ENCODE measurements at places on chromosomes 2 and 18.

- DNase-seq, result no peak
Observed at GRCh38 chr2:204897561-204897960, 352.3 kb downstream of the PARD3B start.

- DNase-seq, result no peak
Observed at GRCh38 chr2:23528690-23529089, 143.7 kb downstream of the KLHL29 start.

DNA sequence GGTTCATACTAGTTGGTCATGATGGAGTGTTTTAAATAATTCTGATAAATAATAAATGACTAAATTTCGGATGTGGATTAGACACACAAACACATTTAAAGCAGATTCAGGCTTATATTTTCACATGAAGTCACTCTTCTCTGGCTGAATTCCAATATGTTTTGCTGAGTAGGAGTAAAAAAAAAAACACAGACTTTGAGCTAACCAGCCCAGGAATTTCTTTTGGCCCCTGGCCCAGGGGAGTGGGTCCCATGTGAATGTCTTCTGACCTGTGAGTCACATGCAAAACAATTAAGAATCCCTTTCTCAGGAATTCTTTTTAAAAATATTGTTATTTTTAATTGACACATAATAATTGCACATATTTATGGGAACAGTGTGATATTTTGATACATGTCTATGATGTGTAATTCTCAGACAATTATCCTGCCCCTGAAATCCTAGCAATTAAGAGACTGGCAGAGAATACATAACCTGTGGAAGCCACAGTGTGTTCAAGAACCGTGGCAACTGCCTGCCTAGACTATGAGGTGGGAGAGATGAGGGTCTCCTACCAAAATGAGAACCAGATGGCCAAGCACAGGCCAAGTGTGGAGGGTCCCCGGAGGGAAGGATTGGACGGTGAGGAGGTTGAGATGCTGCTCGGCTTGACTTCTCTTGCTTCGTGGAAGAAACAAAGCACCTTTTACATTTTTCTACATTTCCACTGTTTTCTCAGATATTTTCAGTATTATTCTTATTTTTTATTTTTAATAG lies 236.4 kb downstream of the PIEZO2 start:
- DNase-seq, result no peak

- no peak for DNase-seq
Observed at GRCh38 chr2:74128206-74128605, 19.5 kb downstream of the BOLA3 start.

DNA sequence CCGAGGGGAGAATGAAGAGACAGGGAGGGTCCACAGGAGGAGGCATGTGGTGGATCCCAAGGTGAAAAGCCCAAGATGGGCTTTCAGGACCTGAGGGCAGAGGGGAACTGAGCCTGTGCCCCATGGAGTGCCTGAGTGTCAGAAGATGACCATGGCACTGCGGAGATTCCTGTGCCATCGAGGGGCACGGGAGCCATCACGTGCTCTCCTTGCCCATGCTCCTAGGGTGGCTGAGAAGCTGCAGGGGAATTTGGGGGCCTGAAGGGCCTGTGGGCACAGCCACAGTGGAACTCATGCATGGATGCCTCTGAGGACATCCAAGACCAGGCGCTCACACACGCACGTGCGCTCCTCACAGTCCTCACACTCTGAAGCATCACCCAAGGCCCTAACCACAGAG lies 56.1 kb upstream of the GLI2 start:
- no peak for DNase-seq

GRCh38 chr2:230181195-230181594 lies 38.6 kb downstream of the SP110 start:
- DNase-seq, result no peak

- DNase-seq, result no peak
Observed at GRCh38 chr2:136966485-136966884, 201.1 kb downstream of the THSD7B start.

GRCh38 chr2:217993817-217994463 lies 8.9 kb downstream of the TNS1 start:
- DNase-seq, result no peak

- no peak for DNase-seq
Observed at GRCh38 chr2:241391892-241392665, 36.0 kb downstream of the FARP2 start.

GRCh38 chr2:20052861-20053281 lies 1.4 kb upstream of the LAPTM4A start:
- peak; percentile 54 for DNase-seq

DNA sequence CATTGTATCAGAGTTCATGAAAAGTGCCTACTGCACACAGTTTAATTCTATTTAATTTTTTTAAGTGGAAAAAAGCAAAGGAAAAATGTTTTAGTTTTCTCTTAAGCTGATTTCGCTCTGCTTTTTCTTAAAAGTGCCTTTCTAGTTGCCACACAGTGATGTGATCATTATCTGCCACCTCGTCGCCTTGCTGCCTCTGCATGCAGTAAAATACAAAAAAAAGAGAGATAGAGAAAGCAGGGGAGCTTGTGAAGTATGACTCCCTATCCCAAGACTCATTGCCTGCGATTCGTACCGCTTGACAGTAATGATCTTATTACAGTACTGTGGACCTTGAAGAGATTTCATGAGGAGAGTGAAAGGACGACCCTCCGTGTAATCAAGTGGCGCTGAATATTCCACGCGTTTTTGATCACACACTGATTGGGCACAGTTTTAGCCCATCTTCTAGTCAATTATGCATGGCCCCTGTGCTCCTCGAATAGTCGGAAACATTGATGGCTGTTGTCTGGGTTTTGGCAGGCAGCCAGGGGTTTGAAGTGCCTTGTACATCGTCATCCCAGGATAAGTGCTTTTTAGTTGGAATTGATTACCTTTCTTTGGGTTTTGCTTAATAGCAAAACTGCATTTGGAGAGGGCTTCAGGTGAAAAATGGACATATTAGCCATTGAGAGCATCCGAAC lies 188.3 kb downstream of the GBX2 start:
- no peak for DNase-seq

DNA sequence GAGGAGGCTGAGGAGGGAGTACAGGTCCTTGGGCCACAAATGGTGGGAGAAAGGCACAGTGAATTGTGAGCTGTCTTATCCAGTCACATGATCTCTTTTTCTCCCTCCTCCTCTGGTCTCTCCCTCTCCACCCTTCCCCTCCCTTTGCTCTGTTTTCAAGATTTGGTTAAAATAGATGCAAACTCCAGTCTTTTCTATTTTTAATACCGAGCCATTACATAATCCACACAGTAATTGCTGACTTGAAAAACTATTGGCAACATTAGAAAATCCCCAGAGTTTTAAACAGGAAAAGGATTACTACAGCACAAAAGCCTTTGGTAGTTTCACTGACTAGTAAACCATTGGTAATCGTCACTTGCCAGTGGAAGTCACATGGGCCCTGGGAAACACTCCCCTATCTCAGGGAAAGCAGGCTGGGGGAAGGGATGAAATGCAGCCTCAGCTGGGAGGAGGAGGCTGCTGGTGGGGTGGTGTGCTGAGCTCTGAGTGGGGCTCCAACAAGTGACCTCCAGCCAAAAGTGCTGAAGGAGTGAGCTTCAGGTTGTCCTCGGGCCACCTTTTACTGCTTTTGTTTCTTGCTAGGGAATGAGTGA lies 57.4 kb upstream of the PCBP1 start:
- no peak for DNase-seq

DNA sequence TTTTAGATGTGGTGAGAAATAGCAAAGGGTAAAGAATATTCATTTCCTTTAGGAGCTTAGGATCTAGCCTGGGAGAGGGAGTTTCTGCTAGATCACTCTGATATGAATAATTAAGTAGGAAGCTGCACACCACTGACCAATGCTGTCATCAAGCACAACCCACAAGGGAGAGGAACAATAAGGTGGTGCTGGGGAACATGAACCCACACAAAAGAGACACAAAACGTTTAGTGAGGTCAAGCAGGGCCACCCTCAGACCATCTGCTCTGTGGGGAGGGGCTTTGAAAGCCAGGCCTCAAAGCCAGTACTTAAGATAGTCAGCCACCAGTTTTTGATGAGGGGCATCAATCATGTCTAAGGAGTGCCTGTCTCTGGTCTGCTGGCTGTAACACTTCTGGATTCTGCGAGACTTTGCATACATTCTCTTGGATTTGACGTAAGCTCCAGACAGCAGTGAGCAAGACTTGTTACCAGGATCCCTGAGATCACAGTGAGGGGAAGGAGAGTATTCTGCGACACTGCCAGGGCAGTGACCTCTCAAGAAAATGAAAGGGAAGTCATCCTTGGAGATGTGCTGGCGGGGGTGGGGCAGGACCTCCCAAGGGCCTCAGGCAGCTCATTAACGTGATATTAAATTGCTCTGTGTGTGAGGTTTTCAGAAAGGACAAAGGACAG lies 127.0 kb downstream of the CCBE1 start:
- no peak for DNase-seq

DNA sequence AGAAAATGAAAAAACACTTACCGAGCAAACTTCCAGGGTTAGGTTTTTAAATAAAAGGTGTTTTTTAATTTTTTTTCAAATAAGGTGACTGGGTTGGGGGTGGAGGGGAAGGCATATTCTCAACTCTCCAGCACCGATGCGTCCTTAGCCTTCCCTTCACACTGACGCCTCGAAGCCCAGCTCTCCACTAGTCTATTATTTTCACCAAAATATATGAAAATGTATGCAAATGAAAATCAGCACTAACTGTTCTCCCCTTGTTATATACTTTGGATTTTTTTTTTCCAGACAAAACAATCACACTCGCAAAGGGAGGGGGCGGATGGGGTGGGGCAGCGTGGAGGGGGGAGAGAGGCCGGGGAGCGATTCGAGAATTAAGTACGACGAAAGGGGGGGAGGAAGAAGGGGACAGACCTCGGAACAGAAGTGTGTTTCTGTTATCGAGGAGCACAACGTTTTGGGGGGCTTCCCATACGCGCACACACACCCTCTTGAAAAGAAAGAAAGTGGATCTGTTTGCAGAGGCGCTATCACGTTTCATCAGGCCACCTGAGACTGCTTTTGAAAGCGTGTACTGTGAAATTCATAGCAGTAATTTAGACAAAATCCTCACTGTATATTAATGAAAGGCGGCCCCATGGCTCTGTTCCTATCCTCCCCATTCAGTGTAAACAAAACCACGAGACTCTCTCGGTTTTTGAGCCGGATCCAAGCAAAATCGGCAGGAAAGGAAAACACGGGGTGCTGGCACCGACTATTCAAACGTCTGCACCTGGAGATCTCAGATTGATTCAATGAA lies 2.4 kb upstream of the POU3F3 start:
- DNase-seq, result no peak

DNA sequence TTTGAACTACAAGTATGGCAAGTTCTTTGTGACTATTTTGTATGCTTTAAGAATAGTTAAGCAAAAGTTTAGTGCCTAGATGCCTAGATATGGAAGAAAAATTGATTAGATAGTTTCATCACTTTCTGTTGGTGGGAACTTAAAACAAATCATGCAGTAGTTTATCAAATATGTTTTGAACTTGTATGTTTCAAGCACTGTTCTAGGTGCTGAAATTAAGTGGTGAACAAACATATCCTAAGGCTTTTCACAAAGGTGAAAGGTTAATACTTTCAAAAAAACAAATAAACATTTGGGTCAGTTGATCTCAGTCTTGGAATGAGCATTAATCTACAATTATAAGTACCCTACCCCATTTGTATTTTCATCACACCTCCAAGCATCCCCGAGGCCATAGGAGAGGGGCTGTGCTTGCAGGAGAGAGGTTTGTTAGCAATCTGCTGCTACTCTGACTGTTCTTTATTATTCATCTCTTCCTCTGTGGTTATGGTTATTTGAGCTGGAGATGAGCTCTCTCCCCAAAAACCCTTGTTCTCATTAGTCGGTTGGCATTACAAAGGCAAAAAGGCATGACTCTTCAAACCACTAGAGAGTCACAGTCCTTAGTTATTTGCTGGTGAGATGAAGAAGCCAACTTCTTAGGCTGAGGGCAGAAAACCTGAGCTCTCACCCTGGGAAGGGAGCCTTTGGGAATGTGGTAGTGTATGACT lies 103.9 kb upstream of the FHL2 start:
- no peak for DNase-seq

DNA sequence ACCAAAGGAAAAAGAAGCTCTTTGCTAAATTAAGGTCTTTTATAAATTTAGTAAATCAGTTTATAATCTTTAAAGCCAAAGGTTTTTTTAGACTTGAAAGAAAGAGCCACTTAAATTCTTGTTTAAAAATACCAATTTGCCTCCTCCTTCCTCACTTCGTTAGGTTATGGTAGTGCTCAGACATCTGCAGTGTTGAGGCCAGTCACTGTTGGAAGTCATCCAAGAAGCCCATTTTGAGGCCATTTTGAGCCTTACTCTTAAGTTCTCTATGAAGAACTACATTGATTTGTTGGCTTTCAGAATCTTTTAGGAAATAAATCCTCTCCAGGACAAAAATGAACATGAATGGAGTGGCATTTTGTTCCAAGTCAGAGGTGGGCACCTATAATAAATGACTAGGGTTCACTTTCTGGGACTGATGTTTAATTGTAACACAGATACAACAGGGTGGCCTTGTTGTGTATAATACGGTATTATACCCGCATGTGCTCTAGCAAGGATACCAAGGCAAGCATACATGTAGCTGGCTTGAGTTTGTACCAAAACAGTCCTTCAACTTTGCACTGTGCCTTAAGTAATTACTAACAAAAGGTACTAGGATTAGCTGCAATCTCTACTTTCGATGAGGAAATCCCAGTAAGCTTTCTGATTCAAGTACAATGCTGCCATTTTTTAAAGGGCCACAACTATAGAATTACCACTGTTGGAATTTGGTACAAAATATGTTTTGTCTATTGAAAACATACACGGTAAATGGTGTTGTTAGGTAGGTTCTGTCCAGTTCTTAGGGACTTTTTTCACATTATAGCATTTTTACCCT lies 22.8 kb downstream of the SLC66A3 start:
- peak; percentile 1 for DNase-seq

DNA sequence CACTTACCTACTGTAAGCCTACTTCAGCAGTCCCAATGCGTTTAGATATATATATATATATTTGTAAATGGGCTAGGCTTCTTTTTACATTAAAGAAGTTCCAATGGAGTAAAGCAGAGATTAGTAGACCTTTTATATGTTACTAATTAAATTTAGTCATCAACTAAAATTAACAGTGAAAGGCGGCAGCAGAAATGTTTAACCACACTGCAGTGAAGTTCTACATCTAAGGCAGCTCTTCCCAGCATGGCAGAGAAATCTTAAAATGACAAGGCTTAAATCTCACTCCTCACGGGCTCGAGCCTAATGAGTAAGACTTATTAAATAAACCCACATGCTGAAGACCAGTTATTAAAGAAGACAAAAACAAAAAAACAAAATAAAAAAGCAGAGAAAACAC lies 19.1 kb upstream of the KANSL1L start:
- no peak for DNase-seq

All from NCI-H446 treated with DMSO at 0.1 percent for 48 hours (cell line).